ENCODE measurements at places on chromosomes 5 and 9.
A peak's percentile ranks its signal among the peaks of the same experiment; 100 is the strongest.

DNA sequence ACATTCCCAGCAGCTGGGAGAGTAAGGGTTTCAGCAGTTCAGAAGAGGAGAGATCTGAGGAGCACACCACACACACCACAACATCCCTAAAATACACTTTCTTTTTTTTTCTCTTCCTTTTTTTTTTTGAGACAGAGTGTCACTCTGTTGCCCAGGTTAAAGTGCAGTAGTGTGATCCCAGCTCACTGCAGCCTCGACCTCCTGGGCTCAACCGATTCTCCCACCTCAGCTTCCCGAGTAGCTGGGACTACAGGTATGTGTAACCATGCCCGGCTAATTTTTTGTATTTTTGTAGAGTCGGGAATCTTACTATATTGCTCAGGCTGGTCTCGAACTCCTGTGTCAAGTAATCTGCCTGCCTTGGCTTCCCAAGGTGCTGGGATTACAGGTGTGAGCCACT lies 9.7 kb upstream of the UBAP1 start:
- H3K4me1 ChIP-seq: no peaks in the 10 kb centered on the region
- no peaks in the 10 kb centered on the region for H3K27me3 ChIP-seq
- H3K27ac ChIP-seq: no peak overlapping the region
- H3K36me3 ChIP-seq: no peaks in the 10 kb centered on the region
- no peak for DNase-seq

GRCh38 chr5:2670940-2671339 lies 80.5 kb downstream of the IRX2 start:
- no peaks in the 10 kb centered on the region for H3K27me3 ChIP-seq
- H3K4me1 ChIP-seq: no peaks in the 10 kb centered on the region

DNA sequence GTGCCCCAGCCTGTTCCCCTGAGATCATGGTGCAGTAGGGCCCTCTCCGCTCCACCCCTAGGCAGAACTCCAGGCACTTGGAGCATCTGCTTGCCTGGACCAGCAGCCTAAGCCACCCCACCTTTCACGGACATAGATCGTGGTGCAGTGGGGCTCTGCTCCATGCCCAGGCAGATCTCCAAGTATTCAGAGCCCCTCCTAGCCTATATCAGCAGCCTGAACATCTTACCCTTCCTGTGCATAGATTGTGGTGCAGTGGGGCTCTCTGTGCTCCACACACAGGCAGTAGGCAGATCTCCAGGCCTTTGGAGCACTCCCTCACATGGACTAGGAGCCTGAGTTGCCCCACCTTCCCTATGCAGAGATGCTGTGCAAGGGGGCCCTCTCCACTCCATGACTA lies 103.0 kb downstream of the GLIS3 start:
- no peak for DNase-seq
- H3K27ac ChIP-seq: no peak overlapping the region
- no peaks in the 10 kb centered on the region for H3K27me3 ChIP-seq
- no peak overlapping the region for H3K4me3 ChIP-seq
- H3K36me3 ChIP-seq: no peaks in the 10 kb centered on the region

- H3K4me1 ChIP-seq: no peaks in the 10 kb centered on the region
- H3K36me3 ChIP-seq: no peaks in the 10 kb centered on the region
- no peak overlapping the region for H3K27ac ChIP-seq
- DNase-seq: no peak
- no peak overlapping the region for H3K4me3 ChIP-seq
- no peaks in the 10 kb centered on the region for H3K27me3 ChIP-seq
Measured at GRCh38 chr9:115313545-115313944, 195.6 kb upstream of the TNC start.

DNA sequence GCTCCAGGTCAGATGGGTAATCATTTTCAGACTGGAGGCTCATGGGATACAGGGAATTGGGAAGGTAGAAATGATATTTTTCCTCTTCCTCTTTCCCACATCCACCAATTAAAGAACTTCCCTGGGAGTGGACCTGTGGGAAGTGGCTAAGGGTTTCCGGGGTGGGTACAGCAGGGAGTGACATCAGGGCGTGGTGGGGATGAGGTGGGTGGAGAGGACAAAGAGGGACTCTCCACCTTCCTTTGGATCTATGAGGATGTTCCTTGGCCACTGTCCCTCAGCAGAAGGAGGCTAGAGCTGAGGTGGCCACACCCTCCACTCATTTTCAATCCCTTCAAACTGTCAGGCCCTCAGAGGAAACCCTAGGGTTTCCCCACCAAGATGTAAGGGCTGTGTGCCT lies 54.7 kb downstream of the IRF1 start:
- H3K27ac ChIP-seq: peak overlapping the region; percentile 8
- H3K4me3 ChIP-seq: no peak overlapping the region
- no peaks in the 10 kb centered on the region for H3K27me3 ChIP-seq

DNA sequence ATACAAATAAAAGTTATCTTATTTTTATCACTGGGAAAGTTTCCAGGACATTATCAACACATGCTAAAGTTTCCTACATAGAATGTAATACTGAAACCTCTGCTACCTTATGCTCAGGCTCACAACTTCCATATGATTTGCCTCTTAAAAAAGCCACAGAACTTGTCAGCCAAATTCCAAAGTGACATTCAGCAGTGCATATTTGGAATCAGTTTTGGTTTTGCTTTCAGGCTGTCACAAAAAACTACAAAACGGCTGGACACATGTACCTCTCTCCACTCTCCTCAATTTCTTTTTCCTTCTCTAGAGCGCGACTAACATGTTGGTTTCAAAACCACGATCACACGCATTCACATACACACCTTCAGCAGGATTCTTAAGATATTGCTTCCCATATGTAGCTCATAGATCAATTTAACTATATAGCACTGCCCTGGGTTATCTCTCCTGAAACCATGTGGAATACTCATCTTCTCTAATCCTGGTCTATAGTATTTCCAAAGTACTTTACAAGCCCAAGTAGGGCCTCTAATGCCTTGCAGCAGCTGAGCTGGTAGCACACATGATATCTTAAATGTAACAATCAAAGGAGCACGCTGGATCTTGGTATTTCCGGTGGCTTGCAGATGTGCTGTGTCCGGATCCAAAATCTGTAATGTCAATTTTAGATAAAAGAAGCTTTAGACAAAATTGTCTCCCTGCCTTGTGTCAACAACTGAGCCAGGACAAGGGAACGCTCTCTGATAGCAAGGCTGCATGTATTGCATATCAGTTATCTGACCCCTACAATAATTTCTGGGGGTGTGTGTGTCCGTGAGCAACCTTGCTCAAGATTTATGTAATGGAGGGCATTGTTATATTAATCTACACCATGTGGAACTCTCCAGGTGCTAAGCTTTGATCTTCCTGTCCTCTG lies 203.2 kb downstream of the DMRT2 start:
- H3K27ac ChIP-seq: no peak overlapping the region
- H3K4me3 ChIP-seq: no peak overlapping the region
- no peaks in the 10 kb centered on the region for H3K4me1 ChIP-seq
- H3K36me3 ChIP-seq: no peaks in the 10 kb centered on the region

GRCh38 chr5:664994-665360 lies 28.2 kb downstream of the TPPP start:
- no peak overlapping the region for H3K27ac ChIP-seq
- no peak overlapping the region for H3K4me3 ChIP-seq
- no peaks in the 10 kb centered on the region for H3K36me3 ChIP-seq
- DNase-seq: no peak
- no peaks in the 10 kb centered on the region for H3K4me1 ChIP-seq
- no peaks in the 10 kb centered on the region for H3K27me3 ChIP-seq

GRCh38 chr5:33501260-33501659 lies 60.5 kb downstream of the TARS1 start:
- no peaks in the 10 kb centered on the region for H3K4me1 ChIP-seq
- DNase-seq: no peak

- DNase-seq: no peak
- H3K27ac ChIP-seq: no peak overlapping the region
- H3K4me3 ChIP-seq: no peak overlapping the region
- no peaks in the 10 kb centered on the region for H3K36me3 ChIP-seq
- no peaks in the 10 kb centered on the region for H3K27me3 ChIP-seq
Measured at GRCh38 chr9:12141422-12141821, 551.8 kb upstream of the TYRP1 start.

DNA sequence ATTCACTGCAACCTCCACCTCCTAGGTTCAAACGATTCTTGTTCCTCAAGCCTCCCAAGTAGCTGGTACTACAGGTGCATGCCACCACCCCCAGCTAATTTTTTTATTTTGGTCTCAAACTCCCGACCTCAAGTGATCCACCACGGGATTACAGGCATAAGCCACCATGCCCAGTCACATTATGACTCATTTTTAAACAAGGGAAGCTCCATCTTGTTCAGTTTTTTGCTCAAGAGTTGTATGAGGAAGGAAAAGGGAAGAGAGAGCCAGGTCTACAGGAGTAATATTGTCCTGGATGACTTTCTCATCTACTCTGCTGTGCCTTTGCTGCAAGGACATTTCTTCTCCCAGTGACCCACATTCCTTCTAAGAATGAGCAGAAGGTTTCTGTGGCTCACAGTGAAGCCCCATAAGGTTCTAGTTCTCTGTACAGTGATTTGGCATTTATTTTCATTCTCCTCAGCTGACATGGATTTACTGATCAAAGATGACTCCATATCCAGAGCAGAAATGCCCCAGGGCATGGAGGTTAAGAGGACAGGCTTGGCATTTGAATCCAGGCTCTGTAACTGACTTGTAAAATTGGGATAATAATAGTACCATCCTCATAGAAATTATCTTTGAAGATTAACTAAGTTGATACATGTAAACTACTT lies 153.5 kb downstream of the CDH6 start:
- no peak overlapping the region for H3K4me3 ChIP-seq
- no peaks in the 10 kb centered on the region for H3K27me3 ChIP-seq
- H3K4me1 ChIP-seq: no peaks in the 10 kb centered on the region
- no peak for DNase-seq

GRCh38 chr5:92206681-92207080 lies 823.6 kb upstream of the ARRDC3 start:
- H3K4me3 ChIP-seq: no peak overlapping the region
- no peaks in the 10 kb centered on the region for H3K4me1 ChIP-seq
- no peak for DNase-seq
- no peaks in the 10 kb centered on the region for H3K36me3 ChIP-seq

- no peak for DNase-seq
- H3K4me1 ChIP-seq: no peaks in the 10 kb centered on the region
- no peaks in the 10 kb centered on the region for H3K36me3 ChIP-seq
- H3K27me3 ChIP-seq: no peaks in the 10 kb centered on the region
Measured at GRCh38 chr9:118954857-118955256, 414.4 kb downstream of the BRINP1 start.

GRCh38 chr5:143757116-143757515 lies 54.8 kb upstream of the HMHB1 start:
- H3K36me3 ChIP-seq: no peaks in the 10 kb centered on the region
- no peak overlapping the region for H3K27ac ChIP-seq
- no peaks in the 10 kb centered on the region for H3K4me1 ChIP-seq
- no peak for DNase-seq

DNA sequence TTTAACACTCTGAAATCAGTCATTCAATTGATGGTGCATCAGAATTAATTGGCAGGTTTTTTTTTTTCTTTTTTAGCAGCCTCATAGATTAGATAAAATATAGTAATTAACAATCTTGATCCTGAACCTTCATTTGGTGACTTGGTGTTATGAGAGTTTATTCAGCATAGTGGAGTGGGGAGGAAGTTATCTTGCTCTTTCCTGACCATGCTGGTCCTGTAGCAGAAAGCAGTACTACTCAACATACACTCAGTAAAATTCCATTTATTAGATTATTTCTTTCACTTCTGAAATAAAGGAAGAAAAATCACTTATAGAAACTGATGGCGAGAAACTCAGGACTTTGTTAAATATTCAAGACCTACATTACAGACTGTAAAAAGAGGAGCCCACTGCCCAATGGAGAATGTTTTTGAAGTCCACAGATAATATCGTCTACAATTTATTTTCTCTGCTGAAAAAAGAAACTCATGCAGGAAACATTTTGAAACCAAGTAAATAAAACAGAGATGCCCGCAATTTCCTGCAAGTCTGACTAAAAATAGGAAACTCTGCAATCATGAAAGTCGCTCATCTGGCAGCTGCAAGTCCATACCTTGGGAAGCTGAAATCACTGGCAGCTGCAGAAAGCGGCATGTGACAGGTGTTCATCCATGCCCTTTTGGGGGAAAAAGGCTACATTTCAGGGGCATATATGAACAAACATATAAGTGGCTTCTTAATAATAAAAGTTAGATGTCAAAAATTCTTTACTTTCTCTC lies 233.2 kb upstream of the RFX3 start:
- no peaks in the 10 kb centered on the region for H3K27me3 ChIP-seq
- peaks cover 28% of the 10 kb centered on the region for H3K4me1 ChIP-seq

GRCh38 chr9:111438541-111439235 lies 45.5 kb downstream of the ECPAS start:
- H3K27ac ChIP-seq: no peak overlapping the region
- DNase-seq: no peak
- H3K36me3 ChIP-seq: no peaks in the 10 kb centered on the region
- H3K4me3 ChIP-seq: no peak overlapping the region

- H3K36me3 ChIP-seq: no peaks in the 10 kb centered on the region
- no peak overlapping the region for H3K4me3 ChIP-seq
- no peak for DNase-seq
Measured at GRCh38 chr9:4936823-4937222, 48.2 kb upstream of the JAK2 start.

- H3K36me3 ChIP-seq: no peaks in the 10 kb centered on the region
- no peak for DNase-seq
- H3K27ac ChIP-seq: no peak overlapping the region
Measured at GRCh38 chr9:131080589-131080988, 15.7 kb upstream of the AIF1L start.

DNA sequence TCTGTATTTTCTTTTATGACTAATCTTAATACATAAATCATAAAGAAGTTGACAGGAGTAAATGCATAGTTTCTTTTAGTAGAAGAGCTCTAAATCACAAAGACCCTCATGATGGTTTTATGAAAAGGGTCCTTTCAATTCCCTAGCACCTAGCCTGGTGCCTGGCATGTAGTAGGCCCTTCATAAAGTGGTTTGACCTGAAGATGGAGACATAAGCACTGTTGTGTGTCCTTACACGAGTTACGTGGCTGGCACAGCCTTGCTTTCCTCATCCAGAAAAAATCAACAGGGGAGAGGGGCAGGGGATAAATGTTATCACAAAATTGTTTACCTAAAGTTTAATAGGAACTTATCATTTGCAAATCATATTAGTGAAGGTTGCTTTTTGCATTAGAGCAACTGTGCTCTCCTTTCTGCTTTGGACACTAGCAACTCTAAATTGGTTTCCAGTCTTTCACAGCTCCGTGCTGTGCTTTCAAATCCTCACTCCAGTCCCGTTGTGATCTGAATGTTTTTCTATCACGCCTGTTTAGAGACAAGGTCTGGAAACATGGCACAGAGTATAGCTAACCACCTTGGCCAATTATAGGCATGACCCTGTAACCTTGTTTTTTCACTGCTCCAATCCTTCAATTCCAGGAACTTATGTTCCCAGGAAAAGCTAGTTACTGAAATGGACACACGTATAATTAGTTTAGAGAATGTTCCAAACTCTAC lies 55.7 kb downstream of the ARL15 start:
- H3K4me3 ChIP-seq: no peak overlapping the region
- H3K36me3 ChIP-seq: no peaks in the 10 kb centered on the region
- H3K4me1 ChIP-seq: no peaks in the 10 kb centered on the region
- no peak for DNase-seq
- no peak overlapping the region for H3K27ac ChIP-seq
- no peaks in the 10 kb centered on the region for H3K27me3 ChIP-seq

All from esophagus squamous epithelium (tissue), 5 donors.